ENCODE measurements at places on chromosomes 4 and X.

DNA sequence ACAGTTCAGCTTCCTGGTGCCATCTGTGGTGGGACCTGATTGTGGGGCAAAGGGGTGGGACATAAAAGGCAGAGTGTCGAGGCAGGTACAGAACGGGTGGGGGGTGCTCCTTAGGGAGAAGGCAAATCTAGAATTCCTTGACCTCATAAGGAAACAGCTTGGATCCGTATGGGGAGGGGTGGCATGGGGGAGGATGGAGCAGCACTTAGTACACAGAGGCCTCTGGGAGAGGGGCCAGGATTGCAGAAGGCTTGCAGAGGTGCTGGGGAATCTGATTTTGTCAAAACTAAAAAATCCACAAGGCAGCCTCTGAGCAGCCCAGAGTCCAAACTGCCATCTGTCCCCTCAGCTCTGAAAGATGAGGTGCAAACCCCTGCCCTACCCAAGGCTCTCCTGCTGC is 2.3 kb upstream of the EMD start:
- no peak for DNase-seq

GRCh38 chr4:76282941-76283689 is 23.4 kb upstream of the STBD1 start:
- no peak for DNase-seq

DNA sequence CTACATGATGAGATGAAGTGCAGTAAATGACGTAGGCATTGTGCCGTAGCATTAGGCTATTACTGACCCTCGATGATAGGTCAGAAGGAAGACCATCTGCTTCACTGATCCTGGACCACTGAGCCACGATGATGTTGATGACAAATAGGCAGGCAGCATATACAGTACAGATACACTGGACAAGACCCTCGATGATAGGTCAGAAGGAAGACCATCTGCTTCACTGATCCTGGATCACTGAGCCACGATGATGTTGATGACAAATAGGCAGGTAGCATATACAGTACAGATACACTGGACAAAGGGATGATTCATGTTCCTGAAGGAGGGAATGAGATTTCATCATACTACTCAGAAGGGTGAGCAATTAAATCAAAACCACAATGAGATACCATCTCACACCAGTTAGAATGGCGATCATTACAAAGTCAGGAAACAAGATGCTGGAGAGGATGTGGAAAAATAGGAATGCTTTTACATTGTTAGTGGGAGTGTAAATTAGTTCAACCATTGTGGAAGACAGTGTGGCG is 50.9 kb downstream of the BEND4 start:
- no peak for DNase-seq

DNA sequence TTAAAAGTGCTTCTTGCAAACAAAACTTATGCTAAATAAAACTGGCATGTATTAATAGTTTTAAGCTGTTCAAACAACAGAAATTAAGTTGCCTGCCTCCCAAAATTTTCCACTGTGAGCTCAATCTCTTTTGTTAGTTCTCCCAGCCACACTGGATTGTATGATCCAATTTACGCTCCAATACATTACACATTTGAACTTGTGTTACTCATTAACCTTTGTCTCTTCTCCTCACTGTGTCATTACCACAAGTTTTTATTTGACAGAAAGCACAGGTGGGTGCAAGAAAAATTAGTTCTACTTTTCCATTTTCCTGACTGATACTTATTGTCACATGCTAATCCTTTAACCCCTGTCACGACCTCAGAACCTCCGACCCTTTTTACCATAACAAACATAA is 55.5 kb downstream of the SHISA3 start:
- DNase-seq = no peak

- no peak for DNase-seq
These were observed 22.3 kb upstream of the HTRA3 start for GRCh38 chr4:8247047-8247930.

GRCh38 chr4:165839615-165840333 is 33.3 kb upstream of the TLL1 start:
- DNase-seq = no peak

Measured in stimulated activated CD4-positive, alpha-beta T cell treated with anti-CD3 and anti-CD28 coated beads, Interleukin-1b, Interleukin-23, amount 100 ng/mL, for 48 hours (primary cell).